Right cardiac atrium (tissue), 5 donors: ENCODE measurements at places on chromosomes 3 and 15. TPM values are rescaled to one million over a fixed set of nuclear protein-coding genes. Genes with fewer than 3 reads are reported as not detected.
A peak's percentile ranks its signal among the peaks of the same experiment; 100 is the strongest.

- DNase-seq: no peak
These were observed 2.2 kb downstream of the NR2F2 start for GRCh38 chr15:96332637-96333121.

HACD2 gene
- 22.6 TPM for total RNA-seq

GRCh38 chr15:81372575-81372974 is 1.4 kb downstream of the TMC3 start:
- DNase-seq: no peak

DNA sequence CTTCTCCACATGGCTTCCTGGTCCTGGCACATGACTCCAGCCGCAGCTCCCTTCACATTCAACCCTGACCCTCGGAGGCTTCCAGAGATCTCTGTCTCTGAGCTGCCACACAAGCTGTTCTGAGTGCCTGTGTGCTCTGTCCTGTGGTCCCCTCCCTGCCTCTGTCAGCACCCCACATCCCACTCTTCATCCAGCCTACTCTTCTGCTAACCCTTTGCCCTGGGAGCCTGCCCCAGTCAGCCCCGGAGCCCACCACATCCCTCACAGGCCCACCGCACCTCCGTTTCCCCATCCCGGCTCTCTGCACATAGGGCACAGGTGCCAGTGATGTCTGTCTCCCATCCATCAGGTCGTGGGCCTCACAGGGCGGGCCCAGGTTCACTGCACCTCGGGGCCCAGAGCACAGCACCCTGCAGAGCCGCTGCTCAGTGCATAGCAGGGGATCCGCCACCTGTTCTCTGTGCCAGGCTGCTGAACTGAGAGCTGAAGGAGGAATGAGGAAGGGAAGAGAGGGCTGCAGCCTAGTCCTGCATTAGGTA is 133.6 kb downstream of the UACA start:
- no peak for DNase-seq

DNA sequence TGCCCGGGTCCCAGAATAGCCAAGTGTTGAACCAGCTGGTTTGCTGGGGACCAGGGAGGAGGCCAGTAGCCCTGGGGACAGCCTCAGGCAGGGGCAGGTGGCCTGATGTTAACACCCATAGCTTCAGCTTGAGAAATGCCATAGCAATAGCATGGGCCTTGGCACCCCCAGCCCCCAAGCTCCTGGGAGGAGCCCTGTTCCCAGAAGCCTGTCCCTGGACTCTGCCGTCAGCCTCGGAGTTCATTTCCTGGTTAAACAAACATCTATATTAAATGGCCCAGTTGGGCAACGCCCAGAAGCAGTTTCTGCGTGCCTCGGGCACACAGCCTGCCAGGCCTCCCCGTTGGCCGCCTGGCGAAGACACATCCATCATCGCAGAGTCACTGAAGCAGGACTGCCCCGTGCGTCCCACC is 58.2 kb downstream of the FGD5 start:
- peak; percentile 89 for DNase-seq

HDDC3 gene
- total RNA-seq: 13.5 TPM

DNA sequence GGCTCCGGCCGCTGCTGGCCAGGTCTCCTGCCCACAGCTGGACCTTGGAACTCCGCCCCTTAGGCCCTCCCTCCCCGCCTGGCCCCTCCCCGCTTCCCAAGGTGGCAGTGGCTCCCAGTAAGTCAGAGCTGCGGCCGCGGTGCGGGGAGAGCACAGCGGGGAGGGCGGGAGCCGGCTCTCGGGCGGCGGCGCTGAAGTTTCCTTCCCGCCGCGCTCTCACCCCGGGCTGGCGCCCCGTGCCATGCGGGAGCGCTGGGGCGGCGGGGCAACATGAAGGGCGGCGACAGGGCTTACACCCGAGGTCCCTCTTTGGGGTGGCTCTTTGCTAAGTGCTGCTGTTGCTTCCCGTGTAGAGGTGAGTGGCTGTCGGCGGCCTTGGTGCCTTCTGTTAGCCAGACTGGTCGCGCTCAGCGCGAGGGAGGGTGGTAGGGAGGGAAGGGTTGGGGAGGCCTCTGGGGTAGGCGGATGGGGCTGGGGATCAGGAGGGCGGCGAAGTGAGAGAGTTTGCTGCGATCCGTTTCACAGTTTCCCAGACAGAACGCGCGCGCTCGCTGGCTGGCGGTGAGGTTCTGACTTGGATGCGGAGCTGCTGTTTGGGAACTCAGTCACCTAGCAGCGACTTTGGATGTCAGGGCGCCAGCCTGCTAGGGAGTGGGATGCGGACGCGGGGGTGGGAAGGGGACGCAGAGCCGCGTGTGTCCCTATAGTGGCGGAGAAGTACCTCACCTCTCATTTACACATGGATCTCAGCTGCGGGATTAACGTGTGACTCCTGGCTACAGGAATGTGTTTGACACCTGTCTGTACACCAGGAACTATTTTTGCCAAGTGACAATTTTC is 145.5 kb upstream of the UMPS start:
- peak; percentile 91 for DNase-seq

- no peak for DNase-seq
These were observed 83.4 kb downstream of the SLCO3A1 start for GRCh38 chr15:91936927-91937326.

- peak; percentile 20 for DNase-seq
These were observed 44.4 kb upstream of the SPTSSB start for GRCh38 chr3:161415506-161416231.

DNA sequence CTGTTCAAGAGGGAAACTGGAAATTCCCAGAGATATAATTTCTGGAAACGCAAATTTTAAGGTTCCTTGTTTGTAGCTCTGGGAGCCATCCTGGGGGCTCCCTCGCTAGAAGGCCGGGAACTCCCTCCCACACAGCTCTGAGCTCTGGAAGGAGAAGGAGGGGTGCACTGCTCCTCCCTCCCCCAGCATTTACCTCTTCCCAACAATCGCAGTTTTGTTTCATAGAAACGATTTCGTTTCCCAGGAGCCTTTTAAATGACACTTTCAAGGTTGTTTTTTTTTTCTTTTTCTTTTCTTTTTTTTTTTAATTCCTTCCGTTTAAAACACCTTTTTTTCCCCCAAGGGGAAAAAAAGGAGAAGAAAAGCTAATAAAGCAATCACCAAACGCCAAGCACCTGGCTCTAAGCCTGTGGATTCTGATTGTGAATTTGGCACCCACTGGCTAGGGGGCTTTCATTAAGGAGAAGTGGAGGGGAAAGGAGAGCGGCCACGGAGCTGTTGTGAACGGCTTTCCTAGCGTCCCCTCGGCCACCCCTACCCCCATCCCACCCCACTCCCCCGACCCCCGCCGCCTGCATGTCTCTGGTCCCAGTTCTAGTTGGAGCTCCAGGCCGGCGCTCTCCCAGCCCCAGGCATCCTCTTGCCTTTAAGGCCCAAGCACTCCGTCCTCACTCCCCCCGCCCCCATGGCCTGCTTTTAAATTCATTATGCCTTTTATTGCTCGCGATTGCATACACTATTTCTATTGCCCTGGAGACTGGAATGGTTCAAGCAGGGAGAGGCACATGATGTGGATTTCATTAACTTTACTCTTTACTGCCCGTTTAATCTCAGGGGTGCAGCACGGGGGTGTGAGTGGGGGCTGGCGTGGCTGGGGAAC is 13.6 kb upstream of the CCDC33 start:
- DNase-seq: no peak

DNA sequence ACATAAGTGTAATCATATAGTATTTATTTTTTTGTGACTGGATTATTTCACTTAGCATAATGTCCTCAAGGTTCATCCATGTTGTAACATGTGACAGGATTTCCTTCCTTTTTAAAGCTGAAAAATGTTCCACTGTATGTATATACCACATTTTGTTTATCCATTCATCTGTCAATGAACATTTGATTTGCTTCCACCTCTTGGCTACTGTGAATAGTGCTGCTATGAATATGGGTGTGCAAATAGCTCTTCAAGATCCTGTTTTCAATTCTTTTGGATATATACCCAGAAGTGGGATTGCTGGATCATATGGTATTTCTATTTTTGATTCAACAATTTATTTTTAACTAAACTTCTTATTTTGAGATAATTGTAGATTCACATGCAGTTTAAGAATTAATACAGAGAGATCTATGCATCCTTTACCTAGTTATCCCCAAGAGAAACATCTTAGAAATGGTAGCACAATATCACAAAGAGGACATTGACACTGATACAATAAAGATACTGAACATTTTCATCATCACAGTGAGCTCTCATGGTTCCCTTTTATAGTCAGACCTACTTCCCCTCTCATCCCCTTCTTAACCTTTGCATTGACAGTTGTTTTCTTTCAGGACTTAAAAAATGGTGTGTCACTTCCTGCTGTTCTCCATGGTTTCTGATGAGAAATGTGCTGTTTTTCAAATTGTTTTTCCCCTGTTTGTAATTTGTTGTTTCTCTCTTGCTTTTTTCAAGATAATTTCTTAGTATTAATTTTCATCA is 90.1 kb downstream of the SATB1 start:
- DNase-seq: no peak

DNA sequence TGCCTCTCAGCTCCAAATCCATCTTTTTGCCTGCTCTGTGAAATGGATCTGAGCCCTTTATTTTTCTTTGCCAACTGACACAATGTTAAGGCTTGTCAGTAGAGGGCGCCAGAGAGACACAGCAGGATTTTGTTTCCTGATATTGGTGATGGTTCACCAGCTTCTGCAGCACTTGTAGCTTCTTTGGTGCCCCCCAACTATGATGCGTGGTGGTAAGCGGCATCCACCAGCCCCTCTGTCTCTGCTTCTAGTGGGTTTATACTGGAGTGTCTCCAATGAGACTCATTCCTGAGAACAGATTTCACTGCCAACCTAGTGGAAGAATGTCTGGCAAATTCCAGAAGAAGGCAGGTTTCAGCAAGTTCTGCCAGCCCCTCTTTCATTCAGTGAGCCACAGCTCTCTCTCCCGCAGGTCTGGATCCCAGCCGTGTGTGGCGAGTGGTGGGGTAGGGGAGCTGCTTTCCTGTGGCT is 471.9 kb upstream of the FRG2C start:
- DNase-seq: no peak

DNA sequence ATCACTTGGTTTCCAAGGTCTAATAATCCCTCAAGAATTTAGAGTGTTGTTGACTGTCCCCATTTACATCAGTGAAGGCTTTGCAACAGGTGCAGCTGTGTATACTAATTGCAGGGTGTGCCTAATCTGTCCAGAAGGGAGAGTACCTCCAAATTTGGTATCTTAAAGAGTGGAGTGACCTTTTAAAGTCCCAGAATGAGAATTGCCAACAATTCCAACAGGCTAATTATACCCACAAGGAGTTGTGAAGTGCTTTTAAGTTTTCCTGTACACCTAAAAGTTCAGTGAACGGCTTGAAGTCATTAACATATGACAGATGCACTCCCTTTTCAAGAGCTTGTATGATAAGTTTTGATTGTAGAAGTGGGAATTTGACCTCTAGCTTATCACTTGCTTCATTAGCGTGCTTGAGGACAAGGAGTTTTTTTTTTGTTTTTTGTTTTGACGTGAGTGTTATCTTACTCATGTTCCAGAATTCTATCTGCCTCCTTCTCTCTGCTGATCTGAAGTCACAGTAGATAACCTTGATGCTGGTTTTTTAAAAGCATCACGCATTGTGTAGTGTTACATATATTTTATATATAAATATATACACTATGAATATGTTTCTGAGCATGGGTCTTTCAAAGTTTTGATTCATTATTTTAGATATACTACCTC is 26.3 kb downstream of the CDIN1 start:
- no peak for DNase-seq

GRCh38 chr3:122572940-122573412 is 4.5 kb upstream of the PARP15 start:
- DNase-seq: no peak

DNA sequence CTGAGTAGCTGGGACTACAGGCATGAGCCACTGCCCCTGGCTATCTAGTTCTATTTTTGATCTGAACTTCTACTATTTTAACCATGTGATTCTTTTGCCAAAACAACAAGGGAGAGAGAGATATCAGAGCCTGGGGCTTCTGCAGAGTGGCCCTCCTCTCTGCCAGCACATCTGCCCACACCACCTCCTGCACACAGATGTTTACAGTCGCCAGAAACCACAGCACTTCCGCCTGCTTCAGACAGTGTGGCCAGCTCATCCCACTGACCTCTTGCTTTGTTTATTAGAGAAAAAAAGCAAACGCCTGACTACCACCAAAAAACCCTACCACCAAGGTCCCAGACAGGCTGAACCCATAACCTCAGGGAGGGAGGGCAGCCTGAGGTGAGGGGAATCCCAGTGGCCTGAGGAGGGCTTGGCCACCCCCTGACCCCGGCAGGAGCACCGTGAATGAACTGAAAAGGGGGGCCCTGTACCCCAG is 85.9 kb upstream of the ABHD2 start:
- no peak for DNase-seq

DNA sequence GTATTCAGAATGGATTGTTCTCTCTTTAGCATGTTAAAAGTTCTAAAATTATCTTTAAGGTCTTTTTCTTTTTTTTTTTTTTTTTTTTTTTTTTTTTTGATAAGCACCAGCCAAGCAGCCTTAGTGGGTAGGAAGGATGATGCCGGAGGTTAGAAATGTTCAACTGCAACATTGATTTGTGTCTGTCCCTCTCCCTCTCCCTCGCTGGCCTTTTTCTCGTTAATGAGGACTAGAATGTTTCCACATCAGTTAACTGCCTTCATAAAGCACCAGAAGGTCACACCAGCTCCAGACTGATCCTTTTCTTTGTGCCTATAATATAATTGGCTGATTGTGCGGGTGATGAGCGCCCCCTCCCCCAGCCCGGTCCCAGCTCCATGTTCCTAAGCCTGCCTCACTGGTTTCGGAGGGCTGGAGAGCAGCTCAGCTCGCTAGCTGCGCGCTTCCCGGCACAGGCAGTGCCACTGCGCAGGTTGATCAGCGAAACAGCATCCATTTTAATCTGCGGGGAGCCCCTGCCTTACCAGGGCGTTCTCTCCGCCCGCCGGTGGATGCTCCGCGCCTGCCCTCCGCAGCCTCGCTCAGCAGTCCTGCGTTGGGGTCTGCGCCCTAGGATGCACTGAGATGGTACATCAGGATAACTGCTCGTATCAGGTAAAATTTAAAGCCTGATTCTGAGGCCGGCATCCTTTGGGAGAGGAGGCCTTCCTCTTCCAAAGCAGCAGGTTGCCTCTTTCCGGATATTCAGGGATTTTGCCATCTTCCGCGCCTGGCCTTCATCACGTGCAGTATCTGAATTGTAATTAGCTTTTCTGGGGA is 148.9 kb upstream of the IL12A start:
- peak; percentile 62 for DNase-seq

DNA sequence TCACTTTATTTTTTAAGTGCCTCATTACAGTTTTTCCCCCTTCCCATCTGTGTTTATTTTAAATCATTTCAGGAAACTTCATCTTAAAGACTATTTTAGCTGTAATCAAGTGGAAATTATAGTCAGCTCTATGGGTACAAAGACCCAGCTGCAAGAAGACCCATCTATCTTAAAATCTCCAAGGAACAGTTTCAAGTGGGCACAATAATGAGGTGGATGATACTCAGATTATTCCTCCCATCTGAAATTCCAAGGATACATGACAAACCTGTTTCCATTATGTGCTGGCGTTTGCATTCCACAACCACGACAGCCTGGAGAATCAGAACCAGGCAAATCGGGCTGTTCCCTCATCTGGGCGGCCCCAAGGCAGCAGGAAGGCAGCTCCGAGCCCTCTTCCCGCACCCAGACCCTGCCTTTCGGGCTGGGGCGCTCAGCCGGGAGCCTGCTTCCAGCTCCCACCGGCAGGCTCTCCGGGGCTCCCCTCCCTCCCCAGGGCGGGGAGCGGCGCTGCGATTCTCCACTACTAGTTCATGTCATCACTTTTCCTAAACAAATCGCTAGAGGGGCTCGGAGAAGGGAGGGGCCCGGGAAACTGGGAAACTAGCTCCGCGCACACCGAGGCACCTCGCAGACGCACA is at the start of gene MGLL:
TSS of gene MGLL (minus strand) at position 475 of the 641 bp plus-strand sequence. CDS start at position 278, 197 bp downstream.
- DNase-seq: peak; percentile 82

- DNase-seq: no peak
These were observed 44.4 kb downstream of the PCOLCE2 start for GRCh38 chr3:142844339-142844977.
